ENCODE measurements at places on chromosomes 4 and X.

GRCh38 chr4:20327808-20328207, 76.1 kb downstream of the SLIT2 start:
- no peak for DNase-seq

- no peak for DNase-seq
These were observed 160.5 kb downstream of the TBX22 start for GRCh38 chrX:80174925-80175574.

DNA sequence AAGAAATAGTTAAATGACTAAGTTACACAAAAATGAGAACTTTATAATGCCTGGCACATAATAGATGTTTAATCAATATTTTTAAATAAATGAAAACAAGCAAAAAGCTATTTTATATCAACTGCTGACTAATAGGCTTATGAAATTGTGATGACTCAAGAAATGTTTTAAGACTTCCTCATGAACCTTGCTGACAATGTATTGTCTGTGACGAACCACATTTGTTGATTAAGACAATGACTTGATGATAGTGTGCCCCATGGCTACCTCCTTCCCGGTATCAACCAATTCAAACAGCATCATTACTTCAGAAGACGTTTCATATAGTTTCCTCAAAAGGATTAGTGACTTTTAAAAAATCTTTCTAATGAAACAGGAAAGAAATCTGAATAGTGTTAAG, 7.9 kb downstream of the CXCL6 start:
- DNase-seq: no peak

- no peak for DNase-seq
These were observed 46.7 kb upstream of the PRDM8 start for GRCh38 chr4:80150387-80151180.

GRCh38 chr4:150021483-150021882, 56.8 kb upstream of the DCLK2 start:
- DNase-seq: no peak

DNA sequence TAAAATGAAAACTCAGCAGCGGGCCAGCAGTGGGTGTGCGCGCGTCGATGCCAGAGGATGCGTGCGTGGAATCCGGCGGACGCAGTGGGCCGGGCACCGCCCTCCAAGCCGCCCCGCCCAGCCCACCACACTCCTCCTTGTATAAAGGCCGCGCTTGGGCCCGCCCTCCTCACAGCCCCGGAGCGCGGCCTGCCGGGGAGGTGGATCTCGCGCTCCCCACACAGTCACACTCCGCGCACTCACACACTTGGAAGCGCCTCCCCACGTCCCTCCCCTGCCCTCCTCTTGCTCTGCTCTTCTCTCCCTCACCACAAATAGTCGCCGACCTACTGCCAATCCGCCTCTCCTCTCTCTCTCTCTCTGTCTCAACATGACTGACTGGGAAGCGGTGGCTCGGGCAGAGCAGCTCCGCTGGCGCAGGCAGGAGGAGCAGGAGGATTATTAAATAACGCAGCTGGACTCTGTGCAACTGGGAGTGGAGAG, at the start of gene CCSER1:
CCSER1 (plus strand) TSS at position 172 of the 483 bp plus-strand sequence.
- no peak for DNase-seq

DNA sequence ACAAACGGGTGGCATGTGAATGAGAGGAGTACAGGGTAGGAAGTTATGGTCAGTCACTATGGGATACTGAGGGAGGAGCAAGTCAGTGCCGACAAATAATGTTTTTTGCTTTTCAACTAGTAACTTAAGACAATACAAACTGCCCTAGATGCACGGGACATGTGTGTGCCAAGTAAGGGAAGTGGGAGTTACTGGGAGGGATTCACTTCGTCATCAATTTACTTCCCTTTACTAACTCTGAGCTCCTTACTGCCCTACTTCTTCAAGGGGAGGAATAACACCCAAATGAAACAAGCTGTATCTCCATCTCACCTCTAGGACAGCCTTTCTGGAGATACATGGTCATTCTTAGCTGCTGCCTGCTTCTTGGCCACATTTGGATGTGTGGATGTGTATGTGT, 97.7 kb downstream of the DGKK start:
- DNase-seq: no peak

DNA sequence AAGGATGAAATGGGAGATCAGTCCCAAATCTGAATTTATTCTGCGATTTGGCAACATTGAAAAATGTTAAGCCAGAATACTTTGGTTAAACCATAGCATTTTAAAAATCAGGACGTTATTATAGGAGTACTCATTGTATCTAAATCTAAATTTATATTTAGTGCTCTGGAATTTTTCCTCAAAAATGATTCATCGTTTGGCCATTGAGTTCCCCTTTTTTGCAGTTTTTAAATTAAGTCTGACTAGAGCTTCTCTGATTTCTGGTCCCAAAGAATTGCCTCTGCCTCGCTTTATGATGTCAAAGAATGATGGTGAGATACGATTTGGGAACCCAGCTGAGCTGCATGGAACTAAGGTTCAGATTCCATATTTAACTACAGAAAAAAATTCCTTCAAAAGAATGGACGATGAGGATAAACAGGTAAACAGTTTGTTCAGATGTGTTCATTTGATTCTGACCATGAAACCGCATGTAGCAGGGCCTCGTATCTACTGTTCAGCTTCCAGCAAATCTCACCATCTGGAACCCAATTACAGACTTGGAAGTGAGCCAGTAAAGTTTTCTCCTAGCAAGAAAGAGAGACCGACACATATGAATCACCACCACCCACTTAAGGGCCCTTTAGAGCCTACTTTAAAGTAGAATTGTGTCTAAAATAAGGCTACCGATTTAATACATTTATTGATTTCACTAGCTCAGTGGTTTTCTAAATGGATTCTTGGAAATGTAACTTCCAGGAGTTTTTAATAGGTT, 75.6 kb downstream of the REPS2 start:
- DNase-seq: no peak

GRCh38 chr4:11589676-11590075, 161.0 kb upstream of the HS3ST1 start:
- DNase-seq: no peak

DNA sequence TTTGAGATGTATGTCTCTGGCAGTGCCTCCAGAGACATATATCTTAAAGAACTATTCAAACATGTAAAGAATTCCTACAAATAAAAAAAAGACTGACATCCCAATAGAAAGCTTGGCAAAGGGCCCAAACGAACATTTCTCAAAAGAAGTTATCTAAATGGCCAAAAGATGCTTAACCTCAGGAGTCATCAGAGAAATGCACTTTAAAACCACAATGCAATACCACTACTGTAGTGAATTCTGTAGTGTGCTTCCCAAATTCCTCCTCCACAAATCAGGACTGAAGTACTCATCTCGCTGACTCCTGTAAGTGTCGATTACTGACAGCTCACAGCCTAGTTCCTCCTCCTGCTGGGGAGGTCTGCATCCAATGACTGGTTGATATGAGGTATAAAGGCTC, 129.0 kb upstream of the MAMLD1 start:
- DNase-seq: no peak

- DNase-seq: no peak
These were observed 684.0 kb upstream of the MAGEB2 start for GRCh38 chrX:29531336-29531735.

- no peak for DNase-seq
These were observed 54.7 kb downstream of the OTC start for GRCh38 chrX:38407126-38407525.

GRCh38 chrX:41335198-41335957, 1.4 kb downstream of the DDX3X start:
- no peak for DNase-seq

Measured in activated naive CD8-positive, alpha-beta T cell treated with anti-CD3 and anti-CD28 coated beads, Interleukin-2, amount 50 U/mL, for 16 hours (primary cell).